ENCODE measurements at places on chromosomes 12 and 14.

GRCh38 chr12:42124764-42125387 lies 19.8 kb downstream of the GXYLT1 start:
- DNase-seq: no peak

DNA sequence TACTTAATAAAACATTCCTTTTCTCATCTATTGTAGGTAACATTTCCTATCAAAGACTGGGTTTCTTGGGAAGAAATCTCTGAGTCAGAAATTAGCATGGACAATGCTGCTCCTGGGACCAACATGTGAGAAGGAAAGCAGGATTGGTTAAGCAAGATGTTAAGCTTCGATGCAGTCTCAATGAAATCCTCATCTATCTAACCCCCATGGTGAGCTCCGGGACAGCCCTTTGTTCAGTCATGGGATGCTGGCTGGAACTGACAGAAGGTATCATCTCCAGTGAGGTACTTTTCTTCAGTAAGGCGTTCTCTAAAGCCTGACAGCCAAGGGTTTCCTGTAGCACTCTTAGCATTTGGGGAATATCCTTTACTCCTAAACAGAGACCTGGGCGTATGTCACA lies 82.8 kb upstream of the SINHCAF start:
- no peak for DNase-seq

- no peak for DNase-seq
Measured at GRCh38 chr12:94049718-94050117, 98.7 kb upstream of the PLXNC1 start.

GRCh38 chr12:127411166-127411915 lies 855.6 kb upstream of the TMEM132C start:
- no peak for DNase-seq

- no peak for DNase-seq
Measured at GRCh38 chr12:82414926-82415325, 56.6 kb downstream of the METTL25 start.
